ENCODE measurements at places on chromosomes 5 and 9. TPM values are rescaled to one million over a fixed set of nuclear protein-coding genes. Genes with fewer than 3 reads are reported as not detected.

- DNase-seq: no peak
- H3K36me3 ChIP-seq: no peaks in the 10 kb centered on the region
- no peaks in the 10 kb centered on the region for H3K27me3 ChIP-seq
- peaks cover 35% of the 10 kb centered on the region for H3K4me1 ChIP-seq
Observed at GRCh38 chr5:150658121-150658520, 2.9 kb upstream of the MYOZ3 start.

GRCh38 chr5:132183723-132184122 lies 43.9 kb downstream of the P4HA2 start:
- no peaks in the 10 kb centered on the region for H3K36me3 ChIP-seq
- H3K27ac ChIP-seq: no peak overlapping the region
- H3K4me1 ChIP-seq: peaks cover 7% of the 10 kb centered on the region
- no peaks in the 10 kb centered on the region for H3K27me3 ChIP-seq

- no peak overlapping the region for H3K4me3 ChIP-seq
- peaks cover 19% of the 10 kb centered on the region for H3K4me1 ChIP-seq
- no peaks in the 10 kb centered on the region for H3K27me3 ChIP-seq
- no peak for DNase-seq
- no peaks in the 10 kb centered on the region for H3K36me3 ChIP-seq
Observed at GRCh38 chr5:124888622-124889485, 142.4 kb upstream of the ZNF608 start.

DNA sequence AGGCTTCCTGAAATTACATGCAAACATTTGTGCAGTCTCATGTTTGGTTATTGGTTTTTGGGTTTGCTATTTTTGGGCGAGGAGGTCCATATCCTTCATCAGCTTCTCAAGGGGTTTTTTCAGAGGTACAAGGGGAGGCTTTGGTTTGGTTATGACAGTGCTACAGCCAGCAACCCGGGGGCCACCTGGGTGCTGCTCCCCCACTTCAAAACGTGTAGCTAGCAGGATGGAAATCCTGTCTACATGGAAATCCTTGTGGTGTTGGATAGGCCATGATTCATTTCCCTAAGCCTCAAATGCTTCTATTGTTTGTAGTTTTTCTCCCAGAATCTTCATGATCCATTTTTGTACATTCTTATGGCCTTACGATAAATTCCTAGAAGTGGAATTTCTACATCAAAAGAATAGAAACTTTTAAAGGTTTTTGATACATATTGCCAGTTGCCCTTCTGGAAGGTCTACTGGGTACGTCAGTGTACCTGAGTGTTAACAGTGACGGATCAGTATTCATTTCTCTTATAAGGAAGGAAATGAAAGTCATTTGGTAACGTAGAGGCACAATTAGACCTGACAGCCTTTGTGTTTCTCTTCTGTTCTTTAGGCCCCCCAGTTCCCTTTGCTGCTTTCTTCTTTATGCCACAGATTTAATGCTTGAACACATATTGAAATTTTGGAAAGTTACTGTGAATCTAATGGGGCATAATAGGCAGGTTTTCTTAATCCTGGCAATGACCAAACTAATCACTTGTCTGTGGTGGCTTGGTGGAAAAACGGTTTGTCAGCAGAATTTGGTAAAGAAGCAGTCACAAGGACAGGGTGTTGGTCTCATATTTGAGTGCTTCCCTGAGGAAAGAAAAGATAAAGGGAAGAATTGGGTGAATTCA lies 69.7 kb upstream of the ABL1 start:
- H3K27me3 ChIP-seq: no peaks in the 10 kb centered on the region
- H3K27ac ChIP-seq: no peak overlapping the region
- no peak for DNase-seq
- peaks cover 38% of the 10 kb centered on the region for H3K4me1 ChIP-seq
- no peaks in the 10 kb centered on the region for H3K36me3 ChIP-seq

DNA sequence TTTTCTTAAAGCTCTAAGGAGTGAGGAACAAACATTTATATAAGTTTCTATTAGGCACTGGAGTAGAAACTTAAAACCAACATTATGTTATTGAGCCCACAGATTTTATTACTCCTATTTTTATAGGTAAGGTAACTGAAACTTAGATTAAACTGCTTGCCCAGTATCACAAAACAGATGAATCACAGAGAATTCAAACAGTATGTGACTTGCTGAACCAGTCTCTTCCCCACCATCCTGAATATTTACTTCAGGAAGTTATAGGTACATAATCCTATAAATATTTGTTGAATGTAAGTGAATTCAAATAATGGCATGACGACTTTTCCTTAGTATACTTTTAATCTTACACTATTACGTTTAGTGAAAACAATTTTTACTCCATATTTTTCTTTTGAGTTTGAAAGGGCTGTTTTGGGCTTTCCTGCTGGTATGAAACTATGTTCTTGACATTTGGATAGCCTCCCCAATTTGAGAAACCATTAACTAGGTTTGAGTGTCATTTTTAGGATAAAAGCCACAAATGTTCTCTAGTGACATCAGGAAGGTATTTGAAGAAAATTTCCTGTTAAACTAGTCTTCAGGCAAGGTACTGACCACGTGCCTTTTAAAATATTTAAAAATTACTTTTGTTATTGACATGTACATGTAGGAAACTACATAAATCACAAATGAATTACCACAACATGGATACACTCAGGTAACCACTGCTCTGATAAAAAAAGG lies 39.3 kb downstream of the PRRC1 start:
- no peak overlapping the region for H3K27ac ChIP-seq
- DNase-seq: no peak
- H3K27me3 ChIP-seq: no peaks in the 10 kb centered on the region
- H3K4me3 ChIP-seq: no peak overlapping the region

DNA sequence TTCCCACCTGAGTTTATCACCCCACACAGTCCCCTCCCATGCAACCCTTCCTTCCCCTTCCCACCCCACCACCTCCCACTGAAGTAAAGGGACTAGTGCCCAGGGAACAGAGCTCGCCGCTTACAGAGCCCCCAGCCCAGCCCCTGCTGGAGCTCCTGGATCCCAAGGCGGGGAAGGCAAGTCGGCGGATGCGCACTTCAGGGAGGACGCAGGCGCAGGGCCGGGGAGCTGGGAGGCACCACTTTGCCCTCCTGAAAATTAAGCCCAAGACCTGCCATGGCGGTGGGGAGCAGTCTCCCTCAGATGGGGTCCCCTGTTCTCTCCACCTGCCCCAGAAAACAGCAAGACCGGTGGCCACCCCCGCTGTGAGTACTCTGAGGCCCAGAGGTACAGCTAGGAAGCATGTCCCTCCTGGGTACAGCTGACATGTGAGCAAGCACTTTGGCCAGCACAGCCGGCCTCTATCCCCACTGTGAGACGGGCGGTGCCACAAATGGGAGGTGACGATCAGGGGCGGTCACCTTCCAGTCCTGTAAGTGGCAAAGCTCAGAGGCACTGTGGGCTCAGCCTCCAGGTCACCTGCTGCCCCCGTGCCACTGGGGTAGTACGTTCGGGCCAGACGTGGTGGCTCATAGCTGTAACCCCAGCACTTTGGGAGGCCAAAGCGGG lies 45.9 kb downstream of the COL23A1 start:
- no peaks in the 10 kb centered on the region for H3K4me1 ChIP-seq
- DNase-seq: no peak
- H3K36me3 ChIP-seq: no peaks in the 10 kb centered on the region
- no peaks in the 10 kb centered on the region for H3K27me3 ChIP-seq
- H3K27ac ChIP-seq: no peak overlapping the region
- H3K4me3 ChIP-seq: no peak overlapping the region

GRCh38 chr5:176359658-176360057 lies 1.9 kb downstream of the KIAA1191 start:
- H3K4me3 ChIP-seq: no peak overlapping the region
- H3K36me3 ChIP-seq: peaks cover 25% of the 10 kb centered on the region
- no peak overlapping the region for H3K27ac ChIP-seq
- H3K4me1 ChIP-seq: peaks cover 27% of the 10 kb centered on the region

The CSF1R gene
- 63.9 TPM for total RNA-seq

The SPINK13 gene
- not detected for total RNA-seq

The CEL gene
- 0.15 TPM for total RNA-seq

The TMCO6 gene
- total RNA-seq: 12.1 TPM

GRCh38 chr5:64839936-64840335 lies 71.2 kb downstream of the CWC27 start:
- no peak overlapping the region for H3K4me3 ChIP-seq
- no peaks in the 10 kb centered on the region for H3K27me3 ChIP-seq
- H3K4me1 ChIP-seq: peaks cover 4% of the 10 kb centered on the region
- H3K36me3 ChIP-seq: peaks cover 4% of the 10 kb centered on the region

DNA sequence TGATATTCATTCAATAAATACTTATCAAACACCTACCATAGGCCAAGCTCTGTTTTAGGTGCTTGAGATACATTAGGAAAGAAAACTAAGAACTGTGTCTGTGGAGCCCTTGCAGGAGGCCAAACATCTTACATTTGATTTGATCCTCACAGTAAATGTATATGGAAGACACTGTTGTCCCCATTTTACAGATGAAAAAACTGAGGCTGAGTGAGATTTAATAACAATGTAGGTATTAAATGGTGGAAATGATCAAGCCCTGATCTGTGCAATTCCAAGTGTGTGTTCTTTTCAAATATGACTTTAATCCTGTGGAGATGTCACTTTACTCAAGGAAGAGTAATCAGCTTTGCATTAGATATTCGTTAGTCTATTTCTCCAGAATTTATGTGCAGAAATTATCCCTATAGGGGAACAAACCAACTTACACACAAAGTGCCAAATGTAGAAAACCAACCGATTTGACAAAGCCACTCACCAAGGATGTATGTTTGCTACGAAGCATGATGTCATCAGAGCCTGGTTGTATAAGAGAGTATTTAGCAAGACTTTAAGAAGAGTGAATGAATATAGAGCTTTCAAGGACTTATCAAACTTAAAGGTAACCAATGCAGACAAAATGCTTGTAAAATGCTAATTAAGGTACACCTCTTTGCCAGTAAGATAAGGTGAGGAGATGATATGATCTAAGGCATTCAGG lies 153.9 kb upstream of the NFIB start:
- no peaks in the 10 kb centered on the region for H3K27me3 ChIP-seq
- H3K4me1 ChIP-seq: no peaks in the 10 kb centered on the region
- no peaks in the 10 kb centered on the region for H3K36me3 ChIP-seq
- no peak overlapping the region for H3K4me3 ChIP-seq

DNA sequence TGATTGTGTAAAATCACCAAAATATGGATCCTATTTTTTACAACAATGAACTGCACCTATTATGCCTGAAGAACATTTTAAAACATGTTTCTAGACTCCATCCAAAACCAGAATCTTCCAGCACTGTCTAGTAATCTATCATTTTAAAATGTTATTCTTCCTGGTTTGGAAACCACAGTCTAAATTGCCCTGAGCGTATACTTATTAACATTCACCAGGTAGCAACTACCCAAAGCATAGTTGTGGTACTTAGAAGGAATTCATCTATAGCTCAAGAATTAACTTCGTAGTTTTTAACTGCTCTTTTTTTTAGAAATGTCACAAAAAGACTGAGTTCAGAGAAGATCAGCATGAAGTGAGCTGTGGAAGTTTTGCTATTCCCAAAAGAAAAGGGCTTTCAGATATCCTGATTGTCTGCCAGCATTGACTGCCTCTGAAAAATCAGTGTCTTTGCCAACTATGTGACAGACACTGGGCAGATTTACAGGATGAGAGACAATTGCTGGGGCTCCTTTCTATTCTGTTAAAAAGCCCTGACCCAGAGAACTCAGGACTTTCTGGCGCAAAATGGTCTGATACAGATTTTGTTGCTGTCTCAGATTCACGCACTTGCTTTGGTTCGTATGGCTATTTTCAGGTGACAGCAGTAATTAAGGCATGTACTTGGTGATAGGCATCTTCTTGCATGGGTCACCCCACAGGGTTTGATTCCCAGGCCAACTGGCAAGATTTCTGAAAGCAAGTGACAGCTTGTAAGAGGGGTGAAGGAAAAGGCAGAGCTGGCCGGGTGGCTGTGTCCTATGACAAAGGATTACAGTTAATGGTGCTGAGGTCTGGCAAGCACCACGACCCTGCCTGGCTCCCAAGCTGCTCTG lies 152.5 kb upstream of the RAI14 start:
- no peak for DNase-seq
- H3K27me3 ChIP-seq: no peaks in the 10 kb centered on the region
- H3K4me3 ChIP-seq: no peak overlapping the region
- H3K27ac ChIP-seq: no peak overlapping the region
- no peaks in the 10 kb centered on the region for H3K36me3 ChIP-seq

The NUTM2G gene
- total RNA-seq: not detected

DNA sequence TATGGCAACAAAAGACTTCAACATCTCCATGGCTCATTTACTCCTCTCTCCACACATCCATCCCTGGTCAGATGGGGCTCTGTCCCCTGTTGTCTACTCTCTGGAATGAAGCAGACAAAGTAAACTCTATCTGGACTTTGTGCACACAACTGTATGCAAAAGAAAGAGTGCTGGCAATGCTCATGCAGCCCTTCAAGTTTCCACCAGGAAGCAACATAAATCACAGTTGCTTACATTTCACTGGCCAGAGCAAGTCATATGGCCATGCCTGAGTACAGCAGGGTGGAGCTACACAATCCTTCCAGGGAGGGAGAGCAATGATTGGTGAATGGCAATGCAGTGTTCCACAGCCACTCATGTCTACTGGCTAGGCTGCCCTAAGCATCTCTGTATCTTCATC lies 12.4 kb upstream of the SHC3 start:
- H3K4me3 ChIP-seq: no peak overlapping the region
- no peaks in the 10 kb centered on the region for H3K36me3 ChIP-seq
- DNase-seq: no peak
- H3K27ac ChIP-seq: no peak overlapping the region
- H3K4me1 ChIP-seq: no peaks in the 10 kb centered on the region

The FGD3 gene
- 14.0 TPM for total RNA-seq

DNA sequence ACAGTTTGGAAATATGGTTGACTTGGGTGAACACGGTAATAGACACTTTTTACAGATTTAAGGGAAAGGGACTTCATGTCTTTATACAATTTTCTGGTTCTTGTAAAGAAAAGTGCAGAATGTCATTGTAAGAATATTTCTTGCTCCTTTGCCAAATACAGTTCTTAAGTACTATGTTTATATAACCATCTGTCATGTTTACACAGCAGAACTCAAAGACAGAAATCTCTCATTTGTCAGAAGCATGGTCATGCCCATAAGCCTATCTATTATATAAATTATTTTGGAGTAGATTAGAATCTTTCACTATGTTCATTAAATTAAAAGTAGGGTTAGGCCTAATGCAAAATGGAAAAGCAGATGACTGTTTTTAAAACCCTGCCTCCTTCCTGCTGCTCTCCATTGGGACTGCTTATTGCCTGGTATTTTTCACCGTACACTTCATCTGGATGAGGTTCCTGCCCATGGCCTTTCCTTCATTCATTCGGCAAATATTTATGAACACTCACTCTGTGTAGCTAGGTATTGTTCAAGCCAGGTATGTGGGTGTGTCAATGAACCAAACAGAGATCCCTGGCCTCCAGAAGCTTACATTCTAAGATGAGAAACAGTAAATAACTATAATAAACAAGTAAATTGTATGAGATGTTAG lies 558.1 kb downstream of the NR2F1-AS1 start:
- no peaks in the 10 kb centered on the region for H3K36me3 ChIP-seq
- no peak overlapping the region for H3K27ac ChIP-seq

DNA sequence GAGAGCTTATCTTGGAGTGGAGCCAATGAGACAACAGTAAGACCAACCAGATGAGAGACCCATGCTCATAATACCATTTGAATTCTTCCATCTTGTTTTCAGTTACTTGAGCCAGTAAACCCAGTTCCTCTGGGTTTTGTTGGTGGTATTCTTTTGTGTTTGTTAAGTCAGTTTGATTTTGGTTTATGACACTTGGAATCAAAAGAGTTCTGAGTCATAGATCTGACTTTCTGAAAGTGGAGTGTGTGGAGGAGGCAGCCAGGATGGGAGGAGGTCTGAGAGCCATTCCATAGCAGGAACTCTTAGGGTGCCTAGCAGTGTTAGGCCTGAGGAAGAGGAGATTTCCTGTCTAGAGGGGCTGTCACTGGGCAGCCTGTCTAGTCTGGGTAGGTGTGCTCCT lies 24.6 kb upstream of the PANK3 start:
- H3K27me3 ChIP-seq: no peaks in the 10 kb centered on the region
- DNase-seq: no peak
- no peaks in the 10 kb centered on the region for H3K36me3 ChIP-seq
- no peak overlapping the region for H3K4me3 ChIP-seq
- no peak overlapping the region for H3K27ac ChIP-seq

The KIAA1958 gene
- total RNA-seq: 12.8 TPM

Data from upper lobe of left lung (tissue), 6 donors.